ENCODE measurements at places on chromosomes 1 and 21.

- DNase-seq = no peak
Measured at GRCh38 chr1:36913484-36914060, 120.7 kb downstream of the GRIK3 start.

DNA sequence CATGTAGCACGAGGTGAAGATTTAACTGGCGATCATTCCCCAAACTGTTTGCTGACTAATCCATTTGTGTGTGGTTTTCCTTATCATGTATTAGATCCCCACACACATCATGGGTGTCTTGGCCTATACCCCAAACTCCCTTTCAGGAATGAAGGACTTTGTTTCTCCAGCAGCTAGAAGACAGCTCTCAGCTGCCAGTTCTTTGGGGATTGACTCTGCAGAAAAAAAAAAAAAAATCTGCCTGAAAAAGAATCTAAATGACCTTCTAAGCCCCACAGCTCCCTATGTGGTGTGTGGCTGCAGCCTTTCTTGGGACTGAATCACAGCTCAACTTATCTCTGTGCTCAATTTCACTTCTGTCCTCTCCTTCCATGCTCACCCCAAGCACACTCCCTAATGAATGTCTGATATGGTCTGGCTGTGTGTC is 256.3 kb upstream of the DUSP10 start:
- no peak for DNase-seq

DNA sequence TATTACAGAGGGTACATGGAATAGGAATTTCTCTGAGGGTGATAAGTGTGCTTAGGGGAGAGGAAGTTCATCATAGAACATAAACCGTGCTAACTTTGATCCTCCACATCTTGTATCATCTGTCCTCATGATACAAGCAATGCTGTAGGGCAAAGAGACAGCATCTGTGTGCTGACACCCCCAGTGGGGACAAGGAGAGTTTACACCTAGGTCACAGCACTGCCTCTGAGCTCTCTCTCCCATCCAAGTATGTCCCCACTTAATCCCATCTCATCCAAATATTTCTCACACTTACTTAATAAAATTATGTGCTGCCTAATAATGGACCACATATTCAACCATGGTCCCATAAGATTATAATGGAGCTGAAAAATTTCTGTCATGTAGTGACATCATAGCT is 4.3 kb upstream of the TEDDM1 start:
- DNase-seq = no peak

GRCh38 chr1:155085504-155086127 is 7.0 kb downstream of the EFNA3 start:
- DNase-seq = no peak

DNA sequence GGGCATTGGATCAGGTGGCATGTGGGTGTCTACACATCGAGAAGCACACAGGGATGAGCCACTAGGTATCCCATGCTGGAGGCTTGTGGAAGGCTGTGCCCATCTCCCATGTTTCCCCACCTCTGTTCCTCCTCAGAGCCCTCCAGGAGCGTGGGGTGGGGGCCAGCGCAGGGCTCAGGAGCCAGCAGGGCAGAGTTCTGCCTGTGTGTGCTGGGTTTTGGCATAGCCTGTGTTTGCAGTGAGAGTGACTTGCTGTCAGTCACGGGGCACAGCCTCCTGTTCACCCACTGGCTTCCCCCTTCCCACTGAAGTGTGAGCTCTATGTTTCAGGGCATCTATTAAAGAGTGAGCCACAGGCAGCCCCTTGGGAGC is 10.4 kb downstream of the IBA57 start:
- DNase-seq = no peak

- DNase-seq = no peak
Measured at GRCh38 chr1:192747301-192747700, 61.5 kb upstream of the RGS2 start.

- DNase-seq = no peak
Measured at GRCh38 chr1:12078938-12079861, 16.1 kb downstream of the TNFRSF8 start.

- DNase-seq = no peak
Measured at GRCh38 chr1:100942304-100943046, 46.6 kb downstream of the SLC30A7 start.

- DNase-seq = no peak
Measured at GRCh38 chr1:86470859-86471258, 2.1 kb downstream of the CLCA1 start.

Measured in anterior cingulate cortex (tissue), 58 donors.